Activated CD8-positive, alpha-beta memory T cell treated with anti-CD3 and anti-CD28 coated beads for 1 hour (primary cell): ENCODE measurements at places on chromosomes 7 and 10.

GRCh38 chr7:124351950-124352349 is 319.1 kb upstream of the TMEM229A start:
- DNase-seq = no peak

DNA sequence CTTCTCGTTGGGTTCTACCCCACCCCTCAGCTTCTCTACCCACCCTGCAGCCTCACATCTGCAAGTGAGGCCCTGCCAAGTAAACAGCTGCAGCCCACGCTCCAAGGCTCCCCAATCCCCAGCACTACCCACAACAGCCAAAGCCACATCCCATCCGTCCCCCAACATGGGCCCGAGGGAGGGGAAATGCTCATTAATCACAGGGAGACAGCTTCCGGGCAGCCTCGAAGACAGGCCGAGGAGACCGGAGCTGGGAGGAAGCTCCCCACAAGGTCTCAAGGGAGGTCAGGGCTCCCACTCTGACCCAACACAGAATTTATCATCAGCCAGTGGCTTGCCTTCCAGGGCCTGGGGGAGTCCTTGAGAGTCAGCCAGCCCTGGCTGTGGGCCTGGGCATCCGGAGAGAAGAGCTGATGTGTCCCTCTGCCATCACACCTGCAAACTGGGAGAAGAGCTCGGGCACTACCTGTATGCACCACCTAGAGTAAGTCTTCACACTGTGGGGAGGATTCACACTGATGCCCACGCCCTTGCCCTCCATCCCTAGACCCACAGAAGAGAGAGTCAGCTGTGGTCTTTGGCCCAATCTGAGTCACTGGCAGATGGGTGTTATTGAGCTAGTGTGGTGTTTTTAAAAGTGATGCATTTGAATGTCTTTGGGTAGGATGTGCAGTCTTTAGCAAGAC is 115.5 kb upstream of the ZMIZ1 start:
- no peak for DNase-seq

DNA sequence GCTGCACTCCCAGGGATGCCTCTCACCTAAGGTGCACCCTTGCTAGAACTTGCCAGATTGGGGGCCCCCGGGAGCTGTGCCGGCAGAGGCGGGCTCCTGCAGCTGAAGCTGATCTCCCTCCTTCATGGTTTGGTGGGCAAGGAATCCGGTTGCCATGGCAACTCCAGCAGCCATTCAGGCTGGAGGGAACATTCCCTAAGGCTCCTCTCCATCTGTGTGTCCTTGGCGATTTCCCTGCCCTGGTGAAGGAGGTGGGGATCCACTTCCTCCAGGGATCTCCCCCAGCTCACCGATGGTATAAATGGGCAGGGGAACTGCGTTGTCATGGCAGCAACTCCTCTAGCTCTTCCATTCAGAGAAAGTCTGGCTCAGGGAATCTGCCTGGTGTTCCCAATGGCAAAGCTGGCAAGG is 49.6 kb upstream of the GPR158 start:
- DNase-seq = no peak

DNA sequence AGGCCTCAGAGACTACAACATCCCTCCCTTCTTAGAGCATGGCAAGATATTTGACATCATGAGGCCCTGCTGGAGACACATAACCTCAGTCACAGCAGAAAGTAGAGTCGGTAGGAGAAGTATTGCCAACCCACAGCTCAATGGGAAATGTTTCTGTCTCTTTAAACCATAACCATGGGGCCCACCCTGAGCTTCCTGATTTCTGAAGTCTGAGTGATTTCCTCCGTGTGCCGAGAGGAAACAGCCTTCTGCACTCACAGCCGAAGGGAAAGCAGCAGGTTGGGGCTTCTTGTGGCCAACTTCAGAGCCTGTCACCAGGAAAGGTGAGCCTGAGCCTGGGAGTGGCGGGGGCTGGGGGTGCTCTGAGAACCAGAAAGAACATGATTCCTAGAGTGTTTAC is at the start of gene GIMAP1:
GIMAP1 (plus strand) TSS at position 246 of the 400 bp plus-strand sequence. CDS start 2,435 bp downstream, outside the sequence.
- peak; percentile 41 for DNase-seq

GRCh38 chr7:131896165-131896863 is 339.9 kb upstream of the PODXL start:
- no peak for DNase-seq

DNA sequence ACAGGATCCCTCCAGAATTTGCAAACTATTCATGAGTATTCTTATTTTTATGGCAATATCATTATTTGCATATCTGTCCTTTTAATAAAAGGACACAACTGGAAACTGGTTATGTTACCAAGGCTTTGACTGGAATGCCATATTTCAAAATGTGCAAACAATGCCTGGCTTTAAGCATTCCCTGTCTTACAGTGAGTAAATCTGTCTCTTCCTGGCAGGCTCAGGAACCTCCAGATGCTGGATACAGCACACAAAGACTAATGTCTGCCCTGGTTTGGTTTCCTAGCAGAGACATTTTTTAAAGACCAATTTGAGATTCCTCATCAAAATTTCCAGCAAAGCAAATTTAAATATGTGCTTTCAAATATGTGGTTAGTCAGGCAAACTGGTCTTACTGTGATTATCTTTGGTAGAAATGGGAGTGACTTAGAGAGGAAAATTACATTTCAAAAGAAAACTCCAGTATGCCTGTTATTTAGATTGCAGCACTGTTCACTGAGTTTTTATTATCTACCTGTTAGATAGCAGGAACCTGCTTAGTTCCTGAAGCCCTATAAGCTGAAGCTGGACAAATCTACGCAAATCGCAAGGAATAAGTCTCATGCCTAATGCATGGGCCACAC is 31.3 kb downstream of the RNF216 start:
- no peak for DNase-seq

DNA sequence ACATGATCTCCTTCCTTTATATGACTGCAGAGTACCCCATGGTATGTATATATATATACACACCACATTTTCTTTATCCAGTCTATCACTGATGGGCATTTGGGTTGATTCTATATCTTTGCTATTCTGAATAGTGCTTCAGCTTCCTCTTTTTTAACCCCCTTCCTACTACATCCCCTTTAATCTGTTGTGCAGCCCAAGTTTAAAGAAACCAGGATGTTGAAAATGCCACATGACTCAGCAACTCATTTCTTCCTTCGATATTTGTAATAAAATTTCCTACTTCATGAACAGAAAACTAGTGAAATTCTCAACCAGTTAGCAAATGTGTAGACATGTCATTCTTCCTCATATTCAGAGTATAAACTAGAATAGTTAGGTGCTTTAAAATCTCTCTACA is 1245.7 kb upstream of the SORCS1 start:
- DNase-seq = no peak

DNA sequence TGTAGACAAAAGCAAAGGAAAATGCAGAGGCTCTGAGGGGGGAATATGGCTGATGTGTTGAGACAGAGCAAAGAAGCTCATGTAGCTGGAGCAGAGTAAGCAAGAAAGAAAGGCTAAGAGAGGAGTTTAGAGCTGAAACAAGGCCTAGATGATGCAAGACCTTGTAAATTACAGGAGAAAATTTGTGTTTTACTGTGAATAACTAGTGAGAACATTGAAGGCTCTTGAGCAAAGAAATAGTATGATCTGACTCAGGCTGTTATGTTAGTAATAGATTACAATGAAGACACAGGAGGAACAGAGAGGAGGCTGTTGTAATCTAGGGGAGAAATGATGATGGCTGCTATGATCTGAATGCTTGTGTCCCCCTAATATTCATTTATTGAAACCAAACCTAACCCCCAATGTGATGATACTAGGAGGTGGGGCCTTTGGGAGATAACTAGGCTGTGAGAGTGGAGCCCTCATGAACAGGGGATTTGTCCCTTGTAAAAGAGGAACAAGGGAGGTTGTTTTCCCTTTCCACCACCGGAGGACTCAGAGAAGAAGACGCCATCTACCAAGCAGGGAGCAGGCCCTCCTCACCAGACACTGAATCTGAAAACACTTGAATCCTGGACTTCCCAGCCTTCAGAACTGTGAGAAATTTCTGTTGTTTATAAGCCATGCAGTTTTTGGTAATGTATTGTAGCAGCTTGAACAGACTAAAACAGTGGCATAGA is 394.9 kb downstream of the HTR7 start:
- no peak for DNase-seq

GRCh38 chr7:107838024-107838601 is 35.1 kb upstream of the SLC26A3 start:
- no peak for DNase-seq

- no peak for DNase-seq
Measured at GRCh38 chr7:44959433-44959951, 19.3 kb downstream of the MYO1G start.

GRCh38 chr7:141122736-141123135 is 48.9 kb downstream of the TMEM178B start:
- DNase-seq = no peak

GRCh38 chr10:131399981-131400380 is 88.5 kb upstream of the TCERG1L start:
- no peak for DNase-seq

DNA sequence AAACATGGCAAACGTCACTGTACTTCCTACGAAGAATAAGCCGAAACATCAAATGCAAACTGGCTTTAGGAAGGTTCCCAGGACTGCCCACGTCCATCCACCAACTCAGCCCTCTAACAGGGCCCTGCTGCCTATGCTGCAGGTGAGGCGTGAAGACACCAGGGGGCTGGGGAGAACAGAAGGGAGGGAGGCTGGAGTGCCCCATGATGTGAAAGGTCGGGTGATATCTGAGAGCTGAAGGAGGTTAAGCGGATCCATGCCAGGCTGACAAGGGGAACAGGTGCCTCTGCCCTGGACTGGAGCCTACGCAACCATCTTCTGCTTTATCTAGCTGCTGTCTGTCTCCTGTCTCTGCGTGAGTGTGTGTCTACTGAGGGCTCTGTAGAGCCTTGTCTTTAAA is 40.2 kb upstream of the ATP6V0A4 start:
- DNase-seq = no peak

- no peak for DNase-seq
Measured at GRCh38 chr10:120732643-120733313, 118.4 kb upstream of the WDR11 start.

DNA sequence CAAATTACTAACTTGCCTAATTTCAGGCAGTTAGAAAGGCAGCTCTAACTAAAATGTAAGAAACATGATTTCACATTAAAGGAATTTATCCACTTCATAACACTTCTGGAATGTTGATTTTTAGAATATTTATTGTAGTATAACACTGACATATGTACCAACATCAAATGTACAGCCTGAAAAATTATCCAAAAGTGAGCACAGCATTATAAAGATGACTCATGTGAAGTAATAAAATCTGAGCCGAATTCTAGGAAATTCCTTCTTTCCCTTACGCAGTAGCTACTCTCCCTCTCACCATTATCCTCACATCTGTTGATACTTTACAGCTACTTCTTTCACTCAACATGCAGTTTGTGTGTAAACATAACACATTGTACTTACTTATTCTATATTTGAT is 610.6 kb downstream of the ZWINT start:
- no peak for DNase-seq

GRCh38 chr7:155578016-155578415 is 31.7 kb upstream of the CNPY1 start:
- no peak for DNase-seq

DNA sequence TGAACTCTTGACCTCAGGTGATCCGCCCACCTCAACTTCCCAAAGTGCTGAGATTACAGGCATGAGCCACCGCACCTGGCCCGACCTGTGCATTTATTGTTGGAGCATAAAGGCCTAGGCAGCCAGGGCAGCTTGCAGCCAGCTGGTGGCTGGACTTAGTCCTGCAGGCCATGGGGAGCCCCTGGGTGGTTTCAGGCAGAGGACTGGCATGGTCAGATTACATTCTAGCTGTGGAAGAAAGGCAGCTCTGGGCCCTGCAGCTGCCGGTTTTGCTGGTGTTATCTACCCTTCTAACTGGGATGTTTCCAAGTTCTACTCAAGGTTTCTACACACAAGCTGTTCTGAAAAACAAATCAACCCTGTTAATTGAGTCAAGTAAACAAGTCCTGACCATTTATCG is 22.7 kb upstream of the MKRN1 start:
- no peak for DNase-seq

DNA sequence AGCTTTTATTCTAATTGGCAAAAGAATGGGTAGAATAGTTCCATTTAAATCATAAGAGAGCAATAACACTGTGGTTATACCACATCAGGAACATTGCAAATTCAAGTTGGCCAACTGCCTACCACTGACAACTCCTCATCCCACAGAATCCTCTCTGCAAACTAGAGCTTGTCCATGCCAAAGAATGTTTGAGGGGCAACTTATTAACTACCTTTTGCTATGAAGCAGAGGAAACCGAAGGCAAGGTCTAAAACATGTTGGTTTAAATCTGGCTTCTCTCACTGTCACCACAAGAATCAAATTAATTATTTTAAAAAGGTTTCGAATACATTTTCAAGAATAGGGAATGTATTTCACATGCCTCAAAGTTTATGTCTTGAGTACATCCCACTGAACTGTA is 36.0 kb downstream of the RHOBTB1 start:
- no peak for DNase-seq

DNA sequence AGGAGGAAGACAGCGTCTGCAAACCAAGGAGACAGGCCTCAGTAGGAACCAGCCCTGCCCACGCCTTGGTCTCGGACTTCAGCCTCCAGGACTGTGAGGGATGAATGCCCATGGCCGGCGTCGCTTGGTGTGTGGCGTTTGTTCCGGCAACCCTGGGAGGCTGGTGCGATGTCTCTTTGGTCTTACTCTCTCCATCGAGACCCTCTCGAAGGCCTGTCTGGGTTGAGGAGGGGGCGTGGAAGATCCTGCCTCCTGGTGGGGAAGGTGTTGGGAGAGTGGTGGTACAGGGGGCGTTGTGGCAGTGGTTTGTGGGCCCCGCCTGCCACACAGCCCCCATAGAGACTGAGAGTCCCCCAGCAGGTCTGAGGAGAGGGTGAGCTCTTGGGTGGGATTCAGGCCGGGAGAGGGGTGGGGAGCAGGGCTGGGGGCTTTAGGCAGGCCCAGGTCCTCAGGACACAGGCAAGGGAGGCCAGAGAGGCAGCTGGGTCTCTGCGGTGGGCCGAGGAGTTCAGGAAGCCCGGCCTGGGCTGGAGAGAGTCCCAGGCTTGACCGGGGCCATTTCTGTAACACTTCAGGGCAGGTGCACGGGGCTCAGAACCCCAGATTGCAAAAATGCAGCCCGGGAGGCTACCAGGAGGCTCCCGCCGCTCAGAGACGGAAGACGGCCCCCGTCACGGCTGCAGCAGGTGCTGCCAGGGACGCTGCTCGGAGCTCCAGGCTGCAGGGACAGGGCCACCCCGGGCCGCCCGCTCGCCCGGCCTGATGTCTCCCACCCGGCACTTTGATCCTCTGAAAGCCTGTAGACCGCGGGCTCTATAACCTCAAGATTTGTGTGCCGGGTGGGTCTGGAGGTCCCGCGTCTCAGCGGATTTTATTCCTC is 33.8 kb upstream of the PSMG3 start:
- no peak for DNase-seq

- DNase-seq = no peak
Measured at GRCh38 chr7:75881436-75882095, 2.7 kb downstream of the RHBDD2 start.

DNA sequence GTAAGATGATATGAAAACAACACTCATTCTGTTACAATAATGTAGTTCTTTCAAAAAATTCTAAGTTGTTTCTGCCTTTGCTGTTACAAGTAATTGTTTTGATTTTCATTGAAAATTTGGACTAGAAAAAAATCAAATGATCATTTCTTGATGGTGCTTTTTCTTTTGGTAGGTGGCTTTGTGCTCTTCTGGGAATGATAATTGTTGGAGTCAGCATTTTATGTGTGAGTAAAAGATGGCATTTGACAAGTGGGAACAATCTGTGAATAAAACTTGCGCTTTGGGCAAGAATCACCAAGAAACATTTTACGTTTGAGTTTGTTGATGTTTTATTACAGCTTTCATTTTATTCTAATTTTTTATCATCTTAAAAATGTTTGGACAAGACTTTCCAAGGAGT is 25.9 kb downstream of the SLC18A2 start:
- no peak for DNase-seq
